ENCODE measurements at places on chromosomes 12 and 14.

DNA sequence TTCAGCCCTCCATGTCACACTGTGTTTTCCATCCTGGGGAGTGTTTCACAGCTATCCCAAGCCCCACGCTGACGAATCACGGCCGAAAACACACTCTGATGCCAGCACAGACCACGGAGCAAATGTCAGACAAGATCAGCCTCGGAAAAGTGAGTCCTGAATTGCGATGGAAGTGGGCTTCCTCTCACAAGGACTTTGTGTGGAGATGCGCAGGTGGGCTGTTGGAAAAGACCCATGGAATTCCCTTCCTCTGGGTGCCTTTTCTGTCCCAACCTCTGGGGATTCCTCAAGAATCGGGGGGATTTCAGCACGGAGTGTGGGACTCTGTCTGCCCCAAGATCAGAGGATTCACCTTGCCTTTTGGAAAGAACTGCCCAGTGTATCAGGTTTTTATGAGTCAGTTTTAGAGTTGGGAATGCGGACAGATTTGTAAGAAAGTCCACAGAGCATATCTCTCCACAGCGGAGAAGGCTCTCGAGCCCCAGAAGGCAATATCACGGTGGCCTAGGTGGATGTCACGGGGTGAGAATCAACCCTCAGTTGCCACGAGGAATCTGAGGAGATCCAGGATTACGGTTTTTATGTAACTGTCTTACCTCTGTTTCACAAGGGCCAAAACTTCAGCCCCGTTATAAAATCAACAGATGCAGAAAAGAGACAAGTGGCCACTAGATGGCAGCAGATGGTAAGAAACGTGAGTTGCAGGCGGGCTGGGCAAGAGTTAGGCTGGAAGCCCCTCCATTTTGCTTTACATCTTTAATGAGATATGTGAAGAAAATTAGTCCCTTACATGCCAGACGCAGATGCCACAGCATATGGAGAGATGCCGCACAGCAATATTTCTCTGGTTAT lies 201.9 kb downstream of the DAD1 start:
- no peak for DNase-seq

GRCh38 chr12:32402946-32403345 lies 3.6 kb downstream of the FGD4 start:
- DNase-seq = no peak

GRCh38 chr12:2011643-2012607 lies 7.7 kb upstream of the DCP1B start:
- DNase-seq = no peak

- no peak for DNase-seq
These were observed 260.0 kb upstream of the PLEKHG7 start for GRCh38 chr12:92442782-92443181.

GRCh38 chr14:87877877-87878276 lies 115.1 kb downstream of the GALC start:
- DNase-seq = no peak

DNA sequence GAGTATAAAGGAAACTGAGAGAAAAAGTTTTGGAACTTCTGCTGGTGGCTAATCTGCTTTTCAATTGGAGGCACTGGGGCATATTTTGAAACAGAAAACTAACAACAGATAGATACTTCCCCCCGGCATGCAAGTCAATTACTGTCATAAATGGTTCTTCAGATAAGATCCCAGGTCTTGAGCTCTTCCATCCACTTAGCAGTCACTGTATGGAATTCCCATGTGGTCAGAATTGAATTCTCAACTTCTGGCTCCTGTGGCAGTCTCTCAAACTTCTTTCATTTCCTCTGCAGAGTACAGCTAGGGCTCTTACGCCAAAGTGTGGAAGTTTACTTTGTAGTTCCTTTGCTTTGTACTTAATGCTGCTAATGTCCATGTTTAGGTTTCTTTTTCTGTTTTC lies 452.2 kb downstream of the IPO8 start:
- no peak for DNase-seq

GRCh38 chr12:16573398-16574077 lies 32.4 kb downstream of the LMO3 start:
- DNase-seq = no peak

DNA sequence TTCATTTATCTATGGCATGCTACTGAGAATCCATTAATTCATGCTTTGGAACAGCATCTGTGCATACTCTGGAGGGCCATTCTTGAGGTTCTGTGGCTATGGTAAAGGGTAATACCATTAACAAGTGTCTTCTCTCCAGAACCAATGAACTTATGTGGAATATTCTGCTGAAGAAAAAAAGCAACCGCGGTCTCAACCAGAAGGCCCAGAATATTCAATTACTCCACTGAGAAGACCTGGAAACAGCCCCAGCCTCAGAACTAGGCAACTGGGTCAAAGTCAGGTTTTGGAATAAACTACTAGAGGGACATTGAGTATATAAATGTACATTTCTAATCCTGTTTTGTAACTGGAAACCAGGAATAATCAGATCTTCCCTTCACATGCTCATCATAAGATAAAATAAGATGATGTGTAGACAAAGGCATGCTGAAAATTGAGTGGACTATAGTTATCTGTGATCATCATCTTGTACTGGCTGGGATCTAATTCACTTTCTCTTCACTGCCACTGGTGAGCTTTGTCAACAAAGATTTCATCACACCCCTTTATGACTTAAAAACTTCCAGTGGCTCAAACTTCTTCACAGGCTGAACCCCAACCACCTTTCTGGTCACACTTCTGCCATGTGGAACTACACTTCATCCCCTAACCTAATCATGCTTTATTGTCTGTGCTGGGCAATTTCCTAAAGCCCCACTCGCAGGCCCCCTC lies 6.0 kb downstream of the SPTB start:
- no peak for DNase-seq

- no peak for DNase-seq
These were observed 327.2 kb downstream of the RAD51B start for GRCh38 chr14:68146818-68147217.

DNA sequence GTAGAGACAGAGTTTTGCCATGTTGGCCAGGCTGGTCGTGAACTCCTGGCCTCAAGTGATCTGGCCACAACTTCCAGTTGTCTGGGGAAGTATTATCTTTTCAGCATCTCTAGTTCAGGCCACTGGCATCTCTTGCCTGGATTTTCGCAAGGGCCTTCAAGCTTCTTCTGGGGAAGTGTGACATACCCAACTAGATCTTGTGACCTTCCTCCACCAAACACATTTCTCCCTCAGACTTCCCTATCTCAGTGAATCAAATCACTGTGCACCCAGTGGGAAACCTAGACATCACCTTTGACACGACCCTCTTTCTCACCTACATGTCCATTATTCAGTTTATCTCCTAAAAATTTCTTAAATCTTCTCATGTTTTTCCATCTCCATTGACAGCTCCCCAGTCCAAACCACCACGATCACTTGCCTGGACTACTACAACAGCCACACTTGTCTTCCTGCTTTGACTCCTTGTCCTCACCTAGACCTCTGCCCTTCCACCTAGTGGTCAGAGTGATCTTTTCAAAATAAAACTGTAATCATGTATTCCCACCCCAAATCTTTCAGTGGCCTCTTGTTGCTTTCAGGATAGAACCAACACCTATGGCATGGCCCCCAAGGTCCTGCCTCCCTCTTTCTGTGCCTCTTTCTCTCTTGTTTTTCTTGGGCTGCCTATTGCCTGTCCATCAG lies 3.3 kb downstream of the EEF1AKMT3 start:
- no peak for DNase-seq

- DNase-seq = no peak
These were observed 57.5 kb downstream of the EML1 start for GRCh38 chr14:99850709-99851108.

- DNase-seq = no peak
These were observed 157.4 kb upstream of the PRMT8 start for GRCh38 chr12:3333583-3333982.

- DNase-seq = no peak
These were observed 771 bp upstream of the AVPR1A start for GRCh38 chr12:63151623-63152320.

DNA sequence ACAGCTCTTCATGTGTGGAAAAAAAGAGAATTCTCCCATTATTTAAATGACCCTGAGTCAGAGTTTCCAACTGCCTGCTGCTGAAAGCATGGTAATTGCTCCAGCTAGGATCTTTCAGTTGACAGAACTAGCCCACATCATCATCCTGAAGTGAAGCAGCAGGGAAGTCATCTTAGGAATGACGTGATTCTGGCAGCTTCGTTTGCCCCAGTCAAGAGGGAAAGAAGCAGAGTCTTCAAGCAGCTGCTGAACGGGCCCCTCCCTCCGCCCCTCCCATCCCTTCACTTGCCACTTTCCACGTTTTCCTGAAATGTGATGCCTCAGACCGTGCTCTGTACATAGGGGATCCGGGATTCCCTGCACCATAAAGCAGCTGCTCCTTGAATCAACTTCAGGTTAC lies 455.0 kb upstream of the TMEM132C start:
- no peak for DNase-seq

GRCh38 chr14:41608681-41609390 lies 2.2 kb downstream of the LRFN5 start:
- DNase-seq = no peak

DNA sequence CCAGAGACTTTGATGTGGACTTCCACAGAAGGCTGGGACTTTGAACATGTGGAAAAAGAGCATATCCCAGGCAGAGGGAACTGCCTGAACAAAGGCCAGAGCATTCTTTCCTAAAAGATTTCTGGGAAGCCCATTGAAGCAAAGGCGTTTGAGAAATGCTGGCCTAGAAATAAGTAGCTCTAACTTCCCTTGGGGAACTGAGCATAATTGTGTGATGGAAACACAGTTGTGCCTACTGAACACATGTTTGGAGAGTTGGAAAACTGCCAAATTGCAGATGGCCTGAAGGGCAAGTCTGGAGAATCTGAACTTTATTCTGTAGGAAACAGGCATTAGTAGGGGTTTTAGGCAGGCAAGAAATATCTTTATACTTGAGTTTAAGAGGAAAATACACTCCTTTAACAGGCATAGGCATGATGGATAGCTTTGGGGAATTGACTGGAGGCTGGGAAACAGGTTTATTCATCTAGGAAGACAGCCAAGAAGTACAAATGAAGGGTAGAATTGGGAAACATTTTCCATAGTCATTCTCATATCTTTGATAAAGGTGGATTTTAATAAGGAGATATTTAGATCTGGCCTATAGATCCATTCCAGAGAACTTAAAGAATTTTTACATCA lies 134.1 kb downstream of the TPH2 start:
- DNase-seq = no peak

- no peak for DNase-seq
These were observed 1.4 kb downstream of the TNS2 start for GRCh38 chr12:53051058-53051880.

GRCh38 chr14:65414961-65415589 lies 2.5 kb downstream of the FUT8 start:
- DNase-seq = no peak

- no peak for DNase-seq
These were observed 278.2 kb upstream of the SFSWAP start for GRCh38 chr12:131432532-131433260.

DNA sequence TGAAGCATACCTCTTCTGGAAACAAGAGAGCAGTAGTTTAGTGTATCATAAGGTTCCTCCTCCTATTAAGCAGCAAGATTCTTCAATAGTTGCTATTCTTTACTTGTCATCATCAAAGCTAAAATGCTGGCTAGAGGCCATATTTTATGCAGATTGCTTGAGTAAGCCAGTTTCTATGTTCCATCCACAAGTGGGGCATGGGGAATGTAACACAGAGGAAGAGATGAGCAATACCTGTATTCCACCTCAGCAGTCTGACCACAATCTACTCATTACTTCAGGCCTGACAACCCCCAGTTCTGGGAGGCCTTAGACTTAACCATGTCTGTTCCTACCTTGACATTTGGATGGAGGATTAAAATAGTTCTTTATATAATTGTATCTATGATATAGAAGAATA lies 423.6 kb downstream of the BTG1 start:
- DNase-seq = no peak

DNA sequence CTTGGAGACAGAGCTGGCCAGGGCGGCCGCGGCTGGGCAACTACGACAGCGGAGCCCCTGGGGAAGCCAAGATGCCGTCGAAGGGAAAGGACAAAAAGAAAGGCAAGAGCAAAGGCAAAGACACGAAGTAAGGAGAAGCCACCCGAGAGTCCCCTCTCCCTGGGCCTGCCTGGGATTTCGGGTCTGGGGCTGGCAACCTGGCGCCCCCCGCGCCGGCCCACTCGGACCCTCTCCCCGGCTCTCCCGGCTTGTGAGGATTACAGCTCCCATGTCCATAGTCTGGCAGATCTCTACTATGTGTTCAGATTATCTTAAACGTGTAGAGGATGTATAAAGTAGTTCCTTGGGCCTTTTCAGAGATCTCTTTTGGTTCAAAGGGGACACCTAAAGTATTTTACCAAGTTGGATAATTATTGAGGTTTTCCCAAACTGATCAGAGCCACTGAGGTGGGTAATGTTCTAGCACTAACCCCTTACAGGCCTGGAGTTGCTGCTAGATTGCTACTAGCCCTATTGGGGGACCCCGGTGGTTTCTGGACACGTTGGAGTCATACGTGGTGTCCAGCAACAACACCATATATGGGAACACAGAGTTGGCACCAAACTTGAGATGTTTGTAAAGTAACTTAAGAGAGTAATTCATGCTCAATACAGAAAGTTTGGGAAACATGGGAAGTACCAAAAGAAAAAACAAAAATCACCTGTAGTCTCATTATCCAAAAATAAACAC lies 424 bp downstream of the BBOF1 start:
- DNase-seq = no peak

DNA sequence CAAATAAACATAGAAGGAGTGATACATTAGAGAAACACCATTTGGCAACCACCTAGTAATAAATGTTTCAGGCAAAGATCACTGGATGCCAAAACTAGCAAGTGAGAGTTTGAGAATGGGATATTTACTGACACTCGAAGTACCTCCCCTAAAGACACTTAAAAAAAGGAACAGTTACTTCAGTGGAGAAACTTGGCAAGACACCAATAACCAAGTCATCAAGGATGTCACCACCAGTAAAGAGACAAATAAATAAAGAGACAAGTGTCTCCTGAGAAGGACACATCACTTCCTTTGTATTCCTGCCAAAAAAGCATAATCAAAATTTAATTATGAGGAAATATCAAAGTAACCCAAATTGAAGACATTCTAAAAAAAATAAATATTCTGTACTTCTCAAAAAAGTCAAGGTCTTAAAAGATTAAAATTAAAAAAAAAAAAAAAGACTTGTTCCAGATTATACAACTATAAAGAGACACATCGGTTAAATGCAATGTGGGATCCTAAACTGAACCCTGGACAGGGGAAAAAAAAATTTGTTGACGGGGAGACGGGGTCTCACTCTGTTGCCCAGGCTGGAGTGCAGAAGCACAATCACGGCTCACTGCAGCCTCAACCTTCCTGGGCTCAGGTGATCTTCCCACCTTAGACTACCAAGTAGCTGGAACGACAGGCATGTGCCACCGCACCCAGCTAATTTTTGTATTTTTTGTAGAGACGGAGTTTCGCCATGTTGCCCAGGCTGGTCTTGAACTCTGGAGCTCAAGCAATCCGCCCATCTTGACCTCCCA lies 26.4 kb downstream of the TM7SF3 start:
- DNase-seq = no peak

GRCh38 chr12:41552588-41552987 lies 364.5 kb downstream of the PDZRN4 start:
- no peak for DNase-seq

- no peak for DNase-seq
These were observed 11.2 kb downstream of the LGMN start for GRCh38 chr14:92737206-92737605.
